ENCODE measurements at places on chromosomes 12 and 14.

- no peak for DNase-seq
These were observed 364.1 kb downstream of the PAWR start for GRCh38 chr12:79326663-79327062.

GRCh38 chr12:93571925-93572711, at the start of gene SOCS2:
Gene SOCS2 (plus strand): TSS chr12:93572675. CDS start chr12:93572898, 223 bp downstream.
- DNase-seq = no peak

GRCh38 chr12:122523280-122523679, 3.5 kb downstream of the RSRC2 start:
- DNase-seq = no peak

GRCh38 chr12:75975702-75976101, 55.9 kb downstream of the PHLDA1 start:
- DNase-seq = no peak

DNA sequence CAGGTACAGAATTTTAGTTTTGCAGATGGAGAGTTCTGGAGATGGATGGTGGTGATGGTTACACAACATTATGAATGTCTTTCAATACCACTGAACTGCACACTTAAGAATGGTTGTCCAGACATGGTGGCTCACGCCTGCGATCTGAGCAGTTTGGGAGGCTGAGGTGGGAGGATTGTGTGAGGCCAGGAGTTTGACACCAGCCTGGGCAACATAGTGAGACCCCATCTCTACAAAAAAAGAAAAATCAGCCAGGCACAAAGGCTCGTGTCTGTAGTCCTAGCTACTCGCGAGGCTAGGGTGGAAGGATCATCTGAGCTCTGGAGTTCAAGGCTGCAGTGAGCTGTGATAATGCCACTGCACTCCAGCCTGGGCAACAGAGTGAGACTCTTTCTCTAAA, 8.1 kb upstream of the USP30 start:
- no peak for DNase-seq
